ENCODE measurements at places on chromosomes 3 and 15.

DNA sequence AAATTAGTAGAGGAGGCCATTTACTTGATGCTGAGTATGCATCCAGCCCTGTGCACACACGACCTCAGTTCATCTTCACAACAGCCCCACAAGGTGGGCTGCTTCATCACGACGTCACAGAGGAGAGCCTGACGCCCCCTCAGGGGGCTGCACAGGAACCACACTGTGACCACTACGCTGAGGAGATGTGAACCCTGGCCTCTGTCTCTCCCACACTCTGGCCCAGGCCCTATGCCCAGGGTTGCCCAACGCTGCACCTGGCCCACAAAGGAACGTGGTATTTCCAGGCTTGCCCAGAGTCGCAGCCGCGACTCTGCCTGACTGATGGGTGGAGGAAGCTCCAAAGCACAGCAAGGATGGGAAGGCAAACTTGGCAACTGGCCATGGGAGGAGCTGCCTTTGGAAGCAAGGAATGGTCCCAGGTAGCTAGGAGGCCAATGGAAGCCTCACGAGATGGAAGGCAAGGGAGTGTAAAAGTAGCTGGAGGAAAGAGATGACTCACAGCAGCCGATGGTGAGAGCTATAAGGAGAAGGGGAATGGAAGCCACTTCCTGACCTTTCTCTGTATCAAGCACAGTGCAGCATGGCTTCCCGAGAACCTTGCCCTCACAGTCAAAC, 226.0 kb downstream of the KLF13 start:
- peak; percentile 14 for DNase-seq

- peak; percentile 42 for DNase-seq
Measured at GRCh38 chr15:40320931-40321371, 2.5 kb upstream of the INAFM2 start.

- DNase-seq = no peak
Measured at GRCh38 chr3:37627951-37628620, 233.6 kb upstream of the CTDSPL start.

DNA sequence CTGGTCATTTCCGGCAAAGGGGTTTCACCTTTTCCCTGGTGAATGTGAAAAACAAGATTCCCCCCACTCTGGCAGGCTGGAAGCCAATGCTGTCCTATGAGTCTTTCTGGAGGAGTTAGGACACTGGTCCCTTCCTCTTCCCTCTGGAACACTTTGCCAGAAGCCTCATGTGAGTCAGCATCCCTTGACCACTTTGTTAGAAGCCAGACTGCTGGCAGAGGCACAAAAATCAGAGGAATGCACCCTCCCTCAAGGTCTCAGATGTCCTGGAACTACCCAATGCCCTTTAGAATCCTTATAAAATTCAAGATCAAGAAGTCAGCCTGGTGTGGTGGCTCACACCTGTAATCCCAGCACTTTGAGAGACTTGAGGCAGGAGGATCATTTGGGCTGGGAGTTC, 26.6 kb downstream of the ITGB5 start:
- DNase-seq = peak; percentile 99

DNA sequence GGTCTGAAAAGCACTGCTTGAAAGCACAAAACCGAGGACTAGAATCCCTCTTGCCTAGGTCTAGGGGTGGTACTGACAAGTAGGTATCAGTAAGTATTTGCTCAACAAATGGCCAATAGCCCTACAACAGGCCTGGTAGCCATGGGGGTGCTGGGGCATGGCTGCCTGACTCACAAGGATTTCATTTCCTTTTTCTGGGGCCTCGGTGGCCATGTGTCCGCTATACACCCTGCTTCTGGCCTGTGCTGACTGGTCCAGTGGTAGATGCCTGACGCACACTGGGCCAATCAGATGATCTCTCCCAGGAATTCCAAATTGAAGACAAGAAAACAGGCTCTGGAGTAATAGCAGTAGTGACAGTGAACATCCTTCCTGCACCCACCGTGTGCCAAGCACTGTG, 29.4 kb downstream of the MELTF start:
- peak; percentile 46 for DNase-seq

GRCh38 chr3:54344601-54345231, 222.4 kb downstream of the CACNA2D3 start:
- no peak for DNase-seq

GRCh38 chr3:194768586-194768985, 82.9 kb downstream of the FAM43A start:
- no peak for DNase-seq

DNA sequence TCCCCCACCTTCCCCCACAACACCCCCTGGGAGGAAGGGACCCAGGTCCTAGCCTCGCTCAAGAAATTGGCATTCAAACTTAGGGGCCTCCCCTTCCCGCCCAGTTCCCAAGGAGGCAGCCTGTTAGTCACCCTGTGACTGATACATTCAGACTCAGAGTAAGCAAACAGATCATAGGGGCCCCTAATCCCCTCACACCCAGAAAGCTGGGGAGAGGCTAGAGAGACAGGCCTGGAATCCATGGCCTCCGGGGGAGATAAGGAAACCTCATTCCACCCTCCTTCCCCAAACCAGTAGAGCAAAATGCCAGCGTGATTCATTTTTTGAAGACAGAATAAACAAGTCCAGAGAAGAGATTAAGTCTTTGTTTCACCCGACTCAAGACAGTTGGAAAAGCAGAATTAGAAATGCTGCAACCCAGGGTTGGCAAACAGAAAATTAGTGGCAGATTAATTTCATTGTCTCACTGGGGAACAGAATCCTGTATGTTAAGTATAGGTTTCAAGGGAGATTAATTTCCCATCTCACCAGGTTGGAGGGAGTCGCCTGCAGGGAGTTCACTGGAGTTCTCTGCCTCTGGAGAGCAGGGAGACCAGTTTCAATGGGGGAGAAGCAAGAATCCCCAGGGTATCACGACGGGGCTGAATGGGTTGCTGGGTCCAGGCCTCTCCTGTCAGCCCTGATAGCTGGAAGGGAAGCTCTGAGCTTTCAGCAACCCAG, 268.3 kb downstream of the UACA start:
- DNase-seq = peak; percentile 96

DNA sequence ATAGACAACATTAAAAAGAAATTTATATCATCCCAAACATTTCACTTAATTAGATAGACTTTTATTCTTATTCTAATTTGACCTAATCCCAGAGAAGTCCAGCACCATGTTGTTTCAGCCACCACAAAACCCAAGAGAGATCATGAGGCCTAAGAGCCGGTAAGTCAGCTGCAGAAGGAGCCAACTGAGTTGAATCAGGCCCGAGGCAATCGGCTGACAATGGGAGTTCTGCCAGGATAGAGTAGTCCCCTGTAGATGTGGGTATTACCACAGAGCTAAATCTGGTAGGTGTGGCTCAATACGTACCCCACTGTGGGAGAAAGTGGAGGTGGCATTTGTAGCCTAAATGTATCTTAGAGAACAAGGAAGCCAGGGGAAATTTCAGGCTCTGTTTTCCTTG, 49.7 kb upstream of the UMPS start:
- DNase-seq = no peak

DNA sequence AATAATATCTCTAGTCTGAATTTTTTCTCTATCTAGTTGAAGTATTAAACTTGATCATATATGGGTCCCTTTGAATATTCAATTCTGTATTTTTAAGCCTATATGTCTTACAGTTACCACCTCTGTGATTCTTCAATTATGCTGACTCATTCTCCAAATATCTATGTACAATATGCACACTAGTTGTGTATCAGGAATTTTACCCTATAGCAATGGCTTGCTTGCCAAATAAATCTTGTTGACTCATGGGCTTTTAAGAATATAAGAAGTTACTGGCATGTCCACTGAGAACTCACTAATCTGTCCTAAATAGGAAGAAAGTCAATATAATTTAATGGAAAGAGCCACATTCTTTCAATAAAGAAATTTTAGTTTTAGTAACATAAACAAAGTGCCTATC, 656.3 kb downstream of the RBMS3 start:
- peak; percentile 4 for DNase-seq

DNA sequence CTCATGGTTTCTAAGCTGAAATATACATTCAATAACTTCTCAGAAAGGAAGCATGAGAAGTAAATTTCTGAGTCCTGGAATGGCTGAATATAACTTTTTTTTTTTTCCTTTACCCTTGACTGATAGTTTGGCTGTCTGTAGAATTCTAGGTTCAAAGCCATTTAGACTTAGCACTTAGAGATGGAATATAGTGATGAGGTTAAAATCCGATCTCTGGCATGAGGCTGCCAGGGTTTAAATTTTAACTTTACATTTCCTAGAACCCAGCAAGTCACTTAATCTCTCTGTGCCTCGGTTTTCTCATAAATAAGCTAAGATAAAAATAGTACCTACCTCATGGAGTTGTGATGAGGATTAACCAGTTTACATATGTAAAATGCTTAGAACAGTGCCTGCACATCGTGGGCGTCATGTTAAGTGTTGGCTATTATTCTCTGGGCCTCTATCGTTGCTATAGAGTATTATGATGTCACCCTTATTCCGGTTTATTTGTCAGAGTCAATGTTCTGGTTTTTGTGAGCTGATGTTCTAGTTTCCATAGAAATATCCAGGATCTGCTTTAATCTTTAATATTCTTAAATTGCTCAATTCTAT, 199.8 kb upstream of the TLE3 start:
- no peak for DNase-seq

GRCh38 chr3:16357186-16358121, 92.4 kb downstream of the OXNAD1 start:
- no peak for DNase-seq

- no peak for DNase-seq
Measured at GRCh38 chr15:74045184-74045583, 37.2 kb downstream of the GOLGA6A start.

DNA sequence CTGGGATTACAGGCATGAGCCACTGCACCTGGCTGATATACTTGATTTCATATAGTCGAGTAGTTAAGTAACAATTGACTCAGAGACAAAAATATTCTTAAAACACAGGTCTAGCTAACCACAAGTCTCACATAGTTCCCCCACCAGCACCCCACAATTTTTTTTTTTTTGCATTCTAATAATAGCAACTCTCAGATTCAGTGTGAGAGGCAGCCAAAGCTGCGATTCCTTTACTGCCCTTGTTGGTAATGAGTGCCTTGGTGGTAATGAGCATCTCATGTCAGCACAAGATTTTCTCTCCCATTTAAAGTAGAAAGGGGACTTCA, 72.5 kb downstream of the WWTR1 start:
- peak; percentile 49 for DNase-seq

GRCh38 chr15:34109797-34110663, 8.1 kb downstream of the PGBD4 start:
- no peak for DNase-seq

GRCh38 chr15:51750792-51751696, at the start of gene TMOD2:
Gene TMOD2, plus strand, starts transcription at chr15:51751597. Its CDS starts 14,845 bp downstream, at chr15:51766442.
- DNase-seq = no peak

DNA sequence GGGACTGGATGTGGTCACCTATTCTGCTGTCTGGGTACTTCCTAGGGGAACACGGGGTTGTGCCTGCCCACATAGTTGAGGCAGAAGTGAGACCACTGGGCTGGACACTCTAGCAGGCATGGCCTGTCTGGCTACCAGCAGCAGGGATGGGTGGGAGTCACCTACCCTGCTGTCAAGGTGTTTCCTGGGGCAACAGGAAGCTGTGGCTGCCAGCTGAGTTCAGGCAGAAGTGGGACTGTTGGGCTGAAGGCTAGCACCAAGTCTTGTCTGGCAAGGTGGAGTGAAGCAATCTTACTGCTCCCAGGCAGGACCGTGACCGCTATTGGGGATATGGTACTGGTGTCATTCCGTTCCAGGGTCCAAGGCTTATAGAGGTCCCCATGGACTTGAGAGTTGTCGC, 20.3 kb upstream of the ZDHHC23 start:
- no peak for DNase-seq

DNA sequence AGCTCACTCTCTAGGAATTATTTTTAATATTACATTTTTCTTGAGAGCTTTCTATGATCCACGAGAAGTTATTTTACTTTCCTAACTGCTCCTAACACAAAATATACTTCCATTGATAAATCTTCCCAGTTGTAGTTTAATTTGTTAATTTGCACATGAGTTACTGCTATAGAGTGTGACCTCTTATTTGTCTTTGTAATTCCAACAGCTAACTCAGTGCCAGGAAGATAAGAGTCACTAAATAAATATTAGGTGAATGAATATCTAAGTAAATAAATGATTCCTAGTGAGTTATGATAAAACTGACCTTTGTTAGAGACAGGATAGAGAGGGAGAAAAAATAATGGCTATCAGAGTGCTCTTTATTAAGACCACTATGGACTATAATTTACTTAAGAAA, 319.9 kb downstream of the NAALADL2 start:
- peak; percentile 8 for DNase-seq

DNA sequence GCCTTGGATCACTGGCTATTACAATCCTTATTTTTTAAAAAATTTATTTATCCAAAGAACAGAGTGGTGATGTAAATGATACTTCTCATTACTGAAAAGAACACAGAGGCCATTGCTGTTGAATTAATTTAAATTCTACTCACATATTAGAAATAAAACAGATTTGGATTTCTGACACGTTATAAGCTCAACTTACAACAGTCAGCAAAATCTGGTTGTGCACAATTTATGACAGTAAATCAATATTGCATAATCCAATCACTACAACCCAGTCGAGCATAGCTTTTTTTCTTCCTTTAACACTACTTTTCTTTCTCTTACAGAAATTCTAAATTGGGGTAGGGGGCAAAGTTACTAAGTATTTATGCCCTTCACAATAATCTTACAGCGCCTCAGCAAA, 17.3 kb upstream of the HGD start:
- DNase-seq = no peak

DNA sequence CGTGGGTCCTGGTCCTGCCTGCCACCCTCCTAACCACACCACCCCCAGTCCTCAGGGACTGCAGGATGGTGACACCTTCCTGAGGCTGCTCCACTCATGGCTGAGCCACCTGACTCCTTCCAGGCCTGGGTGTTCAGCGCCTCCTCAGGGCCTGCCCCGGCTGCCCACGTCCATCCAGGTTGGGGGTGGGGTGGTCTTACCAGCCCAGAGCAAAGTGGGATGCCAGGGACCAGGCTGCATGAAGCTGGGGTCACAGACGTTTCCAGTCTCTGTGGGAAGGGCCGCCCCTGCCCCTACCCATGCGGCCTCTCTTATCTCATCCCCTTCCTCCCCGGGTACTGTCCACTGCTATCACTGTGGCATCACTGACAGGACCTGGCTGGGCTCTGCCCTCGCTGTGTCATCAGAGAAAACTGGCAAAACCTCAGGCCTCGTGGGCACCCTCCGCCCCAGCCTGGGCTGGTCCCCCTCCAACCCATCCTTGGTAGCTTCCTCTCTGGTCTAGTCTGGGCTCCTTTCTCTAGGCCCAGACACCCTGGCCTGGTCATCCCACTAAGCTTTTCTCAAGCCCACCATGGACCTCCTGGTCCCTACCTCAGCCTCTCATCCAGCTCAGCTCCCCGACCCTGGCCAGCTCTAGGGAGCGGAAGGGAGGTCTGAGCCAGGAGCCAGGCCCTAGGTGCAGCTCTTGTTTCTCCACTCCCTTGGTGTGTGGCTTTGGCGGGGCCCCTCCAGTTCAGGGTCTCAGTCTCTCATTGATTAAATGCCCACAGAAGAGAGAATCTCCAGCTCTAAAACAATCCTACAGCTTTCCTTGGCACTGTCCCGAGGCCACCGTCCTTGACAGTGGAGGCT, 32.9 kb downstream of the WNT7A start:
- no peak for DNase-seq

- DNase-seq = no peak
Measured at GRCh38 chr15:42621996-42622925, 46.9 kb downstream of the STARD9 start.

GRCh38 chr3:184426691-184427141, 46.9 kb downstream of the CHRD start:
- no peak for DNase-seq

GRCh38 chr3:168312984-168313383, 217.3 kb upstream of the GOLIM4 start:
- DNase-seq = no peak
